Bronchial epithelial cell (primary cell): ENCODE measurements at places on chromosomes 2 and 18. TPM values are rescaled to one million over a fixed set of nuclear protein-coding genes. Genes with fewer than 3 reads are reported as not detected.

GRCh38 chr2:117502121-117502520 is 312.4 kb upstream of the DDX18 start:
- no peak for DNase-seq

DNA sequence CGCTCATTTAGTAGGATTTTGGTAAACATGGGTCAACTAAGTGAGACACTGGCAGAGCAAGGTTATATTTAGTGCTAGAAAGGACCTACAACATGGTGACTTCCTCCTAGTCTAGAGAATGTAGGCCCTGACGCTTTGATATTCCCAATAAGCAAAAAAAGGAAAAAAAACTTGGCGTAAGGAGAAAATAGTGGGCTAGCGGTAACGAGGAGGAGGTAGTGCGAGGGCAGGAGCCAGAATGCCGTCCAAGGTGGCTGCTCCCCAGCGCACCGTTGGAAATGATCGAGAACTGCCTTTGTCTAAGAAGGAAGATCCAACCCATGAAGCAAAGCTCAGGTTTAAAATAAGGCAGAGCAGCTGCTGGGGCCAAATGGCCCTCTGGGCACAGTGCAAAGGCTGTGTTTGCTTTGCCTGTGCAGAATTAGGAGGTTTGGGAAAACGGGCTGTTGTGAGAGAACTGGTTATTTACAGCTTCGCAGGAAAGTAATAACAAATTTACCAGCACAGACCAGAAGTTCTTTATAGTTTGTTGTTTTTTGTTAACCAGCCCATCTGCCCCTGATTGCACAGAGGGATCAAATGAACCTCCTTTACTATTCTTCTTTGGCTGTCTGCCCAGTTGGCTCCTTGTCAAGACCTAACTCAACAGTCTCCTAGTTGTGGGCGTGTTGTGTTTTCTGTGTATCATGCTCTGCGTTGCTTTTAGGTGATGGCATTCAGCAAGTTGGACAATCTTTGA is 86.6 kb downstream of the ITGB1BP1 start:
- peak; percentile 91 for DNase-seq

DNA sequence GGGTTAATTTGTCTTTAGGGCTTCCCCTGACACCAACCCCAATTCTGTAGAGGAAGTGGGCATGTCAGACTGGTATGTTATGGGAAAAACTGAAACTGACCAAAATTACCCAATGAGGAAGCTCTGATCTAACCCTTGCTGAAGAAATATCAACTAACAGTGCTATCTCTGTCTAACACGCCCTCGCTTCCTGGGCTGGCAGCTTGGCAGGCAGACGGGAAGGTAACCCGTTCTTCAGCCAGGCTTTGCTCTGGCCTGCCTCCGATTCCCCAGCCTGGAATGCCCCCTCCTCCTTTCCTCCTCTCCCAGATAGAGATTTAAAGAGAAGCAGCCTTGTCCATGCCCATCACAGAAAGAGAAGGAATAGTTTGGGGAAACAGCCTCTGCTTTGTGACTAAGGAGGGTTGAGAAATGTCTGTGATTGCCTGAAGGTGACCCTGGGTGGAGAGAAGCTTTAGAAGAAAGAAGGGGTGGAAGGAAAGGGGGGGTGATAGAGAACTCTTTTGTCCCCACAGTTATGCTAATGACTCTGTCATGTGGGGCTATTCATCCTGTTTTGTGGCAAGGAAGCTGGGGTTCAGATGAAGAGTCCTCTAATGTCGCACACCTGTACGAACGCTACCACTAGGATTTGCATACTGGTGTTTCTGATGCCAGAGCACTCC is 15.4 kb downstream of the HK2 start:
- DNase-seq = peak; percentile 85

GRCh38 chr2:109196081-109196875 is 67.3 kb downstream of the SH3RF3 start:
- no peak for DNase-seq

- no peak for DNase-seq
Measured at GRCh38 chr2:219976871-219977270, 349.4 kb downstream of the SLC4A3 start.

DNA sequence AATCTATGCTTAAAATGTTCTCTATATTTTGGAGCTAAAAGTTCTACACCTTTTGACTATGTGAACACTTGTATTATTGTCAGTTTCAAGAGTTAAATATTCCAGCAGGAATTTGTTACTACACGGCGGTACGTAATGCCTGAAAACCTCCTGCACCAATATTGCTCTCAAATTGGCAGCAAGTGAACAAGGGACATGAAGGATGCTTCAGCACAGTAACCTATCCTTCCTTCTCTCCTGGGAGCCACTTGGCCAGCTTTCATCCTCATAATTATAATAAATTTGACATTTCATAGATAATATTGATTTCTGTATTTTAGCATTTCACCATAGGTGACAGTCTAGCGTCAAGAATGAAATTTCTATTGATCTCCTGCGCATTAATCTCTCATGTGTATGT is 197.6 kb downstream of the NR4A2 start:
- DNase-seq = no peak

GRCh38 chr2:55869637-55870325 is 53.8 kb downstream of the EFEMP1 start:
- no peak for DNase-seq

GRCh38 chr18:80167331-80167730 is 58.3 kb downstream of the ADNP2 start:
- DNase-seq = no peak

DNA sequence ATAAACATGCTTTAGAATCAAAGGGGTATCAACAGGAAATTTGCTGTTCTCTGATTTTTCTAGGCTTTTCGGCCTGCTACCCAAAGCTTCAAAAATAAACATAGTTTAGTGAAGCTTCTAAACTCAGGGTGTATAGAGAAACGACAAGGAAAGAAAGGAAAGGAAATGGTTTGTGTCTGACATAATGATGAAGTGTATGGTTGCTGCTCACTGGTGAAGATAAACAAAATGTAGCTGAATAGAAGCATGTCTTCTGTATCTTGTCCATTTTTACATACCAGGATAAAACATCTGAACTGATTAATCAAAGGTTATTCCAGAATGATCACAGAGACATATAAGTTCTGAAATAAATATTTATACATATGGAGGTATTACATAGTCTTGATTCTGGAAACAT is 1324.6 kb upstream of the NRXN1 start:
- no peak for DNase-seq

DNA sequence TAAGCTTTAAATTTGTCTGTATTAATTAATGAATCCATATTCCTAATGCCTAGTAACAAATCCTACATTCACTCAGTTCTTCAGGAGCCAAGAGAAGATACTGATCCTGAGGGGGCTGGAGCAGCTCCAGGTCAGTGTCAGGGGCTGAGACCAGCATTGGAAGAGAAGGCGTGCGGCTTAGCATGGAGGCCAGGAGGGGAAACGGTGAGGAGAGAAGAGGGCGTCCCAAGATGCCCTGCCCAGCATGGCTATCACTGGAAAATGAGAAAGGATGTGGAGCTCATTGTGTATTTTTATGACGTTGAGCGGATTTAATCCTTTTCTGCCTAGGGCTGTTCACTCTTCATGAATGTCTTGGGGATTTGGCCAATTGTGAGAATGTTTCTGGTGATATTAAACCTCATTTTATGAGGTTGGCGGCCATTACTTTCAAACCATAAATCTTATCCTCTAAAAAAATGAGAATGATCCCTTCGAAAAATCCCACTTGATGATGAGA is 131.7 kb downstream of the KCTD1 start:
- no peak for DNase-seq

GRCh38 chr18:67282796-67283195 is 233.7 kb downstream of the DSEL start:
- DNase-seq = no peak

DNA sequence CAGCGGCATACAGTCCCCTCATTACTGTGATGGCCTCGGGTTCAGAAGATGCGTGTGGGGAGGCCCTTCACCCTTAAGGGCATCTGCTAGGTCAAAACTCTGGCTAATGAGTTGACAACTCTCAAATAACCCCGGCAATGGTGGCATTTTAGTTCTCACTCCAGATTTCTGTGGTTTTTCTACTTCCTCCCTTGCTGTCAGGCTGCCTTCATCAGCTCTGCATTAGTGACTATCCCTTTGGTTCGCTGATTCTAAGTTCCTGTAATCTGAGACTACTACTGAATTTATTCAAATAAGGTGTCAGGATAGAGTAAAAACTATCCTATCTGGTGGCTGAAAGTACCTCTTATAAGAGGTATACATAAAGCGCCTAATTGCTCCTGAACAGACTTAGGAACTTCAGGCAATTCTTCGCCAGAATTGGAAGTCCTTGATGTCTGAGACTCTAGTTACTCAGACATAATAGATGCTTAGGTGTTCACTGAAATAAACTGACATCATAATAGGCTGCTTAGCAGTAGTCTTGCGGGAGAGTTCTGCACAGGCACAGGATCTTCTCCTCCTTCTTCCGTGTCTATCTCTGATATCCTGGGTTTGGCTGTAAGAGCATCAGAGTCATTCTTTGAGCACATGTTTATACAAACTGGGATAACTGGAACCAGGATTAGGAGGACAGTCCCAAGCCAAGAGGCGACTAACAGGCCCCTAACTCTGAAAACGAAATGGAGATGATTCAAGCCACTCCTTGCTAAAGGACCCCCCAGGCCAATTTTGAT is 194.5 kb downstream of the DNER start:
- DNase-seq = no peak

- no peak for DNase-seq
Measured at GRCh38 chr2:29336341-29337241, 221.4 kb downstream of the CLIP4 start.

DNA sequence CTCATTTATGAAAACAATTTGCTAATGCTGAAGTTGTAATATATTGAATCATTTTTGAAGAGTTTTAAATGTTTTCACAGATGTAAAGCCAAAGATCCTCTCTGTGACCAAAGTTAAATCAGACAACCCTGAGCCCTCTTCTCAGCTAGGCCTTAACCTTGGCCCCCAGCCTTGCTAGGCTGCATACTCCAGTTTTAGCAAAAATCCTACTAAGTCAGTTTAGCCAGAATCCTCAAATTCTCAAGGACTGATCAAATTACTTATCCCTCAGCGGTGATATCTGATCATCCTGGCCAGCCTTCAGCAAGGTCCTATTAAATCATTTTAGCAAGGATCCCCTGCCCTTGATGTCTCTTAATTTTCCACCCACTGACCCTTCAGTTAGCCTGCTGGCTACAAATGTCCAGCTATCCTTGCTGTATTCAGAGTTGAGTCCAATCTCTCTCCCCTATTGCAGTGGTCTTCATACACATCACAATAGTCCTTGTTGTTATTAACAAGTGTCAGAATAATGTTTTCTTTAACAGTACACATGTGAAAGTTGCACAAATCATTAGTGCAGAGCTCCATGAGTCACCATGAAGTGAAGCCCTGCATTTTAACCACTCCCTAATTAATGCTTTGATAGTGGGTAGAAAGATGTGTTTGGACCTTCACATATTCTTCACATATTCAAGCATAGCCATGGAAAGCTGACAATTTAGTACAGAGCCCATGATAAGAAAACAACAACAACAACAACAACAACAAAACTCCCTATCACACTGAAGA is 206.4 kb downstream of the NBAS start:
- peak; percentile 33 for DNase-seq

DNA sequence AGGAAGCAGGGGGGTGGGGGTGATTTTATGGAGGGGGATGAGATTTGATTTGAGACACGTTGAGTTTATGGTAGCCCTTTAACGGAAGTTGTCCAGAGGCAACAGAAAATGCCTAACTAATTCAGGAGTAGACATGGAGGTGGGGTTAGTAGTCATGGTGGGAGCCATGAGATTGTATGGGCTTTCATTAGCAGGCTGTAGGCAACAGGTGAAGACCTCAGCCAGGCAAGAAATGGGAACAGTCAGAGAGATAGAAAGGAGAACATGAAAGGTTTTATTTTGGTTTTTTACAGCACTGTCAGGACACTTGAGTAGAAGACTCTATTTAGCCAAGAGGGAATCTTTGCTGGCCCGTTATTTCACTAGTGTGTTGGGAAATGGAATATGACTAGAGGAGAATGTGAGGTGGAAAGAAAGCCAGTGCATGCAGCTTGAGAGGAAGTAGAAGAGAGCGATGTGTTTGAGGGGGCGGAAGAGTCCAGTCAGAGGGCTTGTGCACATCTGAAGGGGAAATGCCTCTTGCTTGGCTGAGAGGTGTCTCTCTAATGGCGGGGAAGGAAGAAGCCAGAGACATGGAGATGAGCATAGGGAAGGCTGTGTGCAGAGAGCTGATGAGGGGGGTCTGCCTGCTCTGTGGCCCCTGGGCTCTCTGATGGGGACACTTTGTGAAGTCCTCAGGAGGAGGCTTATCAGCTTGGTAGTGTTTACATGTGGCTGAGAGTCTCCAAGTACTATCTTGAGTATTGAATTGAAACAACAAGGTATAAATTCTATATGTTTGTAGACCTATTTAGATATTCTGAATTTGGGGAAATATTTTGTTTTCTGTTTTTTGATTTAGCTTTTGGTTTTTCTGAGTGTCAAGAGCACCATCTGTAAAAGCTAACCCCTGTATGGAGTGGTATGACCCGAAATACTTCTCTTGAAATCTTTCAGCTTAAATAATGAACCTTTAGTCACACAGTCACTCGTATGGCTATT is 66.9 kb upstream of the ITM2C start:
- DNase-seq = peak; percentile 46

DNA sequence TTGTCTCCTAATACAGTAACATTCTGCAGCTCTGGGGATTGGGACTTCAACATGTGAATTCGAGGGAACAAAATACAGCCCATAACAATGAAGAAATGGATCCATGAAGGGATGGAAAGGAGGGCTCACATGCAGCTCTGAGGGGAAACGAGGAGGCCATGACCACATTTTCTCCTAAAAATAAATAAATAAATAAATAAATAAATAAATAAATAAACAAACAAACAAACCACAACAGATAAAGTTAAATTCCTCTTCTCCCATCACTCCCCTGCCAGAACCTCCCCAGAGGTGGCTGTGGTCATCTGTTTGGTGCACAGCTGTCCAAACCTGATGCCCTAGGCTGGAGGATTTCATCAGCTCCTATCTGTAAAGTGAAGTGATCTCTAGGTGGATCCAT is 42.7 kb downstream of the MAL start:
- no peak for DNase-seq

DNA sequence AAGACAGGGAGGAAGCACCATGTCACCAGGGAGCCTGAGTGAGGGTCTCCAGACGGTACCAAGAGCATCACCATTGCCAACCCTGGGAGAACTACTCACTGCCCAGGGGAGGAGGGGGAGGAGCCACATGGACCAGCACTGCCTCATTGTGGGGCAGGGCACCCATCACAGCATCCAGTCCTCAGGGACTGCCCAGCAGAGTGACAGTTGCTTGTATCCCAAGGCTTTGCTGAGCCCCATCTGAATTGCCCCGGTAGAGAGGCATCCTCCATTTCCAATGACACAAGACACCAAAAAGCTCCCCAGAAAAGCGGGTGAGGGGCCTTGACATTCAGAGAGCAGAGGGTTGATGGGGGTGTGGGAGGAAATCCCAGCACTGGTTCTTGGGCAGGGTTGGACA is 6.8 kb upstream of the CIB4 start:
- DNase-seq = no peak

- peak; percentile 13 for DNase-seq
Measured at GRCh38 chr18:48075707-48076093, 145.2 kb upstream of the SMAD2 start.

Gene SAG
- not detected in 2 replicates for total RNA-seq

Gene CNDP1
- not detected in 2 replicates for total RNA-seq

Gene CFAP210
- not detected in 2 replicates for total RNA-seq

Gene FBLN7
- under 0.01 and 0.13 TPM in 2 replicates for total RNA-seq

Gene CXCR1
- total RNA-seq = not detected in 2 replicates

Gene C2orf81
- 0.26 TPM in 2 replicates for total RNA-seq

Gene KHK
- 0.53 and 0.77 TPM in 2 replicates for total RNA-seq

Gene RNPEPL1
- 10.8 and 12.3 TPM in 2 replicates for total RNA-seq

Gene NAT8
- not detected in 2 replicates for total RNA-seq

Gene TWSG1
- total RNA-seq = 25.8 and 31.5 TPM in 2 replicates
